ENCODE measurements at places on chromosomes 6 and 20.

DNA sequence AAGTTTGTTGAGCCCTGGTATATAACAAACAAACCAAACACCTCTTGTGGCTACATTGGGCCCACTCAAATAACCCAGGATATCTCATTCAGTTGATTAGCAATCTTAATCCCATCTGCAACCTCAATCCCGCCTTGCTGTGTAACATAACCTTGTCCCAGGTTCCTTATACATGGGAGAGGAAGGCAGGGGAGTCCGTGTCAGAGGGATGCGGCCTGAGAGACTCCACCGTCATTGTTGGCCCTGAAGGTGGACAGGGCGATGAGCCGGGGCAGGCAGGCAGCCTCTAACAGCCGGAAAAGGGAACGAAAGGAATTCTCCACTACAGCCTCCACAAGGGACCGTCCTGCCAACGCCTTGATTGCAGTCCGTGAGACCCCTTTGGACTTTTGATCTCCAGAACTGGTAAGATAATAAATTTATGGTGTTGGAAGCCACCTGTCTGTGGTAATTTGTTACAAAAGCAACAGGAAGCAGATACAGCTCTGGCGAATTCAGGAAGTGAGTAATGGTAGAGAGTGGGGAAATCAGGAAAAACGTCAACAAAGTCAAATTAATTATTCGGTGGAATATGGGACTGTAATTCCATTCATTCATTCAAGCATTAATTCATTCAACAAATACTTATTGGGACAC, 124.5 kb upstream of the SALL4 start:
- no peak for DNase-seq

DNA sequence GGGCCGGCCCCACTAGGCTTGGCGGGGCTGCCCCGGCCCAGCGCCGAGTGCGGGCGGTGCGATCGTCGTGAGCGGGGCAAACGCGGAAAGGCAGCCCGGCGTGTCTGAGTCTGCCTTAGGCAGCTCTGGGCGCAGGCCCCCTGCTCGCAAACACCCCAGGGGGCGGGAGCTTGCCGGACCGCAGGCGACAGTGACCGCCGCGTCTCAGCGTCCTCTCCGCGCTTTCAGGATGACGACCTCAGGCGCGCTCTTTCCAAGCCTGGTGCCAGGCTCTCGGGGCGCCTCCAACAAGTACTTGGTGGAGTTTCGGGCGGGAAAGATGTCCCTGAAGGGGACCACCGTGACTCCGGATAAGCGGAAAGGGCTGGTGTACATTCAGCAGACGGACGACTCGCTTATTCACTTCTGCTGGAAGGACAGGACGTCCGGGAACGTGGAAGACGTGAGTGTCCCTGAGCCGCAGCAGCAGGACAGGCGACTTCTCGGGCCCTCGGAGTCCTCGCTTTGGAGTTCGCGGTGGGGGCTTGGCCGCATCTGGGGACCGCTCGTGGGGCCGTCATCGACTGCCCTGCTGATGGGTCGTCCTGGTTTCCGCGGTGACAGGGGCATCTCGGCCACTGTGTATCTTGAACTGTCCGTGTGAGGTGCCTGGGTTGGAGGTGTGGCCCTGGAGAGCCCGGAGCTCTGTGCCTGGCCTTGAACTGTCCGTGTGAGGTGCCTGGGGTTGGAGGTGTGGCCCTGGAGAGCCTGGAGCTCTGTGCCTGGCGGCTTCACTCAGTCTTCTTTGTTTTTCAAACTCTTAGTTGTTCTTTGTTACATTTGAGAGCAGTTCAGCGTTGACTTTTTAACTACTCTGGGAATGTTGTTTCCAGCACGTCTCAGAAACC, 786 bp downstream of the ADRM1 start:
- no peak for DNase-seq

- no peak for DNase-seq
Measured at GRCh38 chr6:7035837-7036249, 71.9 kb upstream of the RREB1 start.

- no peak for DNase-seq
Measured at GRCh38 chr6:156899532-156900135, 122.5 kb downstream of the ARID1B start.

DNA sequence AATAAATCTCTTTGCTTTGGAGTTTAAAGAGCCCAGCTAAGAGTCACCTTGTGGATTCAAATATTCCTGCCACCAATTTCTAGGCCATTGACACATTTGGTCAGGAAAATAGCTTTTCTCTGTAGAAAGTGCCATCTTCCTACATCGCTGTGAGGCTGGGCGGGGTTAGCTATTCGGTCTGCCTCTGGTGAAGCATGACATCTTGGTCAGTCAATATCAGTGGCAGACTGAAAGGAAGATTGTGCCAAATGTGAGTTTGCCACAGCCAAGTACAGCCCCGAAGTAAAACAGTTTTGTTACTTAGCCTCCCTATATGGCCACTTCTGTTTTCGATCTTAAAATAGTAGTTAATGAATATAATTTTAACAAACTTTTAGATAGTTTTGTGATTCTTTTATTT, 65.5 kb upstream of the FABP7 start:
- no peak for DNase-seq

GRCh38 chr6:30750379-30750668, 6.0 kb upstream of the IER3 start:
- DNase-seq: no peak

- no peak for DNase-seq
Measured at GRCh38 chr6:148945301-148946021, 198.6 kb downstream of the UST start.

DNA sequence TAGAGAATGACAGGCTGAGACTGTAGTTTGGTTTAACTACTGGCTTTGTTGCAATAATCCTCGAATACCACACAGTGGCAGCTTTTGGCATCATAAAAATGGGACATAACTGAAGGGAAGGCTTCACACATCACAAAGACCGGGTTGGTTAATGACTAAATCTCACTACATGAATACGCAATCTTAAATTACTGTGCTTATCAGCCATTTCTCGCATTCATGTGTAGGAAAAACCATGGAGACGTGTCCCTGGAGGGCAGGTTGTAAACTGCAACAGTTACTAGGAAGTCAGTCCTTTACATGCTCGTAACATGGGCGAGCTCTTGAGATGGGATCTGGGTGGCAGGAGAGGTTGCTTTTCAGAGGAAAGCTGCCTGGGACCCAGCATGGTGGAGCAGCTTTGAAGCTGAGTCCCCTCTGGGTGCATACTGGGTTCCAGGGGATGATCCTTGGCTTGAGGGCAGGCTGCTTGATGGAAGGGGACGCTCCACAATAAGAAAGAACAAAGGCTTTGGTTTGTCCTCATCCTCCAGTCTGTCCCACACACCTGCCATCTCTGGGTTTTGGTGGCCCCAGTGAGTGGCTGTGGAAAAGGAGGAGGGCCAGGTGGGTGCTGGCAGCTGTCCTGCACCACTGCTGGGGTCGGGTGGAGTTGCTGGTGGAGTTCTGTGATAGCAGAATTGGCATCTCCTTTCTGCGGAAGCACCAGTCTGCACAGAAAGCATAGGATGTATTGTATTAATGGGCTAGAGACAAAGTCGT, 2.1 kb downstream of the RPS21 start:
- no peak for DNase-seq

DNA sequence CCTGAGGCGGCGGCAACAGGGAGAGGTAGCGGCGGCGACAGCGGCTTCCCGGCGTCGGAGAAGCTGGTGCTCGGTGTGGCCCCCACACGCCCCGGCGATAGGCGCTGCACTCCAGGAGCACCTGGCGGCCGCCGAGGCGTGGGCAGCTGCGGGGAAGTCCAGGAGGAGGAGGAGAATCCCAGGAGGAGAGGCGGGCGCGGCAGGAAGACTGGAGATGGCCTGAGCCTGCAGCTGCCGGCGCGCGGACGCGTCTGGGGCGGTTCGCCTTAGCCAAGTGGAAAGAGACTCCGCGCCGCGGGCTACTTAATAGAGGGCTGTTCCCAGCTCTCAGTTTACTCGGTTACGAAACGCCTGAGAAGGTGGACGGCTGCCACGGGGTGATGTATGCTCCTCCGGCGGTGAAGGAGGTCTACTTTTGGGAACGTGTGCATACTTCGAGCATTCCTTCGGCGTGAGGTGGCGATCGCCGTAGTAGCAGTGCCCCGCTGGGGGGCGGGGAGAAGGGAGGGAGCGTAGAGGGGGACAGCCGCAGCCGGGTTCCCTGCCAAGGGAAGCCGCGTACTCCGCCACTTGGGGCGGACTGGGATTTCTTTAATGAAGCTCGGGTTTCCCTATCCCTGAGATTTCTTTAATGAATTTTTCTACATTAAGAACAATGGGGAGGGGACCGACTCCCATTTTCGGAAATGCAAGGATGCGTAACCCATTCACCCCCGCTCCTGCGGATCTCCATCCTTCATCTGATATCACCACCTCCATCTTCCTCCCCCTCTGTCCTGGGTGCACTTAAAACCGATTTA, at the start of gene COL12A1:
Gene COL12A1 (minus strand): TSS at position 278 of the 800 bp plus-strand sequence. CDS start 3,261 bp downstream, outside the sequence.
- no peak for DNase-seq

- peak; percentile 11 for DNase-seq
Measured at GRCh38 chr20:61719691-61720347, 345.9 kb downstream of the TAF4 start.

DNA sequence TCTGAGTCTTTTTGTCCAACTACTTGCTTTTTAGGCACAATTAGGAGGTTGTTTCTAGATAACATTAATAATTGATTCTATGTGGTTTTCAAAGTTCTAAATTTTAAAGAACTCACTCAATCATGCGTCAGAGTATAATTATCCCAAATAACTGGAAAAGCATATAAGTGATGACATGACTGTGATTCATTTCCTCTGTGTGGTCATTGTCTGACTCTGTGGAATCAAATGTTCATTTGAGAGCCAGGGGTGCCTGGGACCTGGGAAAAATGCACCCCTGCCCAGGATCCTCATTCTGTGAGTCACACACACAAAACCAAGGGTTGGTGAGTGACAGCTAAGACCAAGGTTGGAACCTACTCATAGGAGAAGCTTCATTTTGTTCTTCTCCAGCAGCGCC, 127.1 kb upstream of the MLIP start:
- no peak for DNase-seq

All from T-helper 1 cell (primary cell).